ENCODE measurements at places on chromosomes 4 and X. TPM values are rescaled to one million over a fixed set of nuclear protein-coding genes. Genes with fewer than 3 reads are reported as not detected.

- H3K27ac ChIP-seq, result no peak overlapping the region
- no peaks in the 10 kb centered on the region for H3K27me3 ChIP-seq
- peaks cover 12% of the 10 kb centered on the region for H3K4me1 ChIP-seq
- no peak for DNase-seq
Measured at GRCh38 chrX:44903830-44904530, 31.0 kb downstream of the KDM6A start.

Gene CXorf51B
- not detected for total RNA-seq

Gene CMC4
- total RNA-seq, result 5.3 TPM

GRCh38 chrX:130975947-130976346 is 72.9 kb upstream of the ENOX2 start:
- DNase-seq, result peak; percentile 31
- no peaks in the 10 kb centered on the region for H3K36me3 ChIP-seq
- H3K27ac ChIP-seq, result no peak overlapping the region
- no peak overlapping the region for H3K4me3 ChIP-seq
- H3K4me1 ChIP-seq, result no peaks in the 10 kb centered on the region
- H3K27me3 ChIP-seq, result no peaks in the 10 kb centered on the region

DNA sequence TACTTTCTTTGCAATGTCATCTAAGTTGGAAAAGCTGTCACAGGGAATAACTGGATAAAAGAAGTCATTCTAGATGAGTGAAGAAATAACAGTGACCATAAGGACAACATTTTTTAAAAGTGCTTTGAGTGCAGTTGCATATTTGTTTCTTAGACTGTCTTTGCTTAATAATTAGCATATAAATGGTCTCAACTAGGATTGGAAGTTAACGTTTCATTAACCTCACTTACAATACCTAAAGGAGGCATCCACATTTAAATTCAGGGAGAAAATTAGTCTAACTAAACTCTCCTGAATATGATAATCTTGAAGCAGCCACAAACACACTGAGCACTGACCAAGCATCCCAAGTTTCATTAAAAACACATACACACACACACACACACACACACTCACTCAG is 780.7 kb downstream of the PCDH18 start:
- DNase-seq, result no peak
- H3K36me3 ChIP-seq, result no peaks in the 10 kb centered on the region
- H3K4me3 ChIP-seq, result no peak overlapping the region
- H3K27me3 ChIP-seq, result no peaks in the 10 kb centered on the region
- H3K27ac ChIP-seq, result no peak overlapping the region

GRCh38 chrX:45347877-45348276 is 147.2 kb upstream of the DIPK2B start:
- no peaks in the 10 kb centered on the region for H3K4me1 ChIP-seq
- no peaks in the 10 kb centered on the region for H3K27me3 ChIP-seq
- no peak overlapping the region for H3K4me3 ChIP-seq
- DNase-seq, result no peak
- H3K36me3 ChIP-seq, result no peaks in the 10 kb centered on the region

DNA sequence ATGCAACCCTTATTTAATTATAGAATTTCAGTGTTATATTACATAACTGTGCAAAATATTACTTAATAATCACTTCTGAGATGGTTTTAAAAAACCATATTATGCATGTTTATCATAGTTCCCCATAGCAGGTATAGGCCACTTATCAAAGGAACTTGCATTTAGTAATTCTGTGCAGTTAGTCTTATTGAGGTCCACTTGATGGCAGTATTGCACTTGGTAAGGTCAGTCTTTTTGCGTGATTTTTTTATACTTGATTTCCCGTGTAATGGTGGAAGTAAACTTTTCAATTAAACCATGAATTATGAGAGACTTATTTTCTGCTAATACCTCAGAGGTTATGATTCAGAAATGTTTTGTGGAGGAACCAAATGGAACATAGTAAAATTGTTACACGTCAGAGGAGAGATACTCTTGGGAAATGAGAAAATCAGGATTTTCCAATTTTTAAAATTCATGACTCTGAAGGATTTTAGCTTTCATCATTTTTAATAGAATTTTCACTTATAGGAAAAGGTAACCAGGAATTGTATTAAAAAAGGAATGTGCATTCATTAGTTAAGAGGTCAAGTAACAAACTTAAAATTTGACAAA is 230.0 kb downstream of the CCSER1 start:
- no peaks in the 10 kb centered on the region for H3K36me3 ChIP-seq
- no peaks in the 10 kb centered on the region for H3K4me1 ChIP-seq
- H3K27ac ChIP-seq, result no peak overlapping the region
- H3K27me3 ChIP-seq, result no peaks in the 10 kb centered on the region

Gene TLR6
- 4.8 TPM for total RNA-seq

GRCh38 chr4:85218756-85219155 is 252.3 kb upstream of the WDFY3 start:
- DNase-seq, result no peak
- H3K4me1 ChIP-seq, result no peaks in the 10 kb centered on the region
- H3K27ac ChIP-seq, result no peak overlapping the region
- H3K4me3 ChIP-seq, result no peak overlapping the region

DNA sequence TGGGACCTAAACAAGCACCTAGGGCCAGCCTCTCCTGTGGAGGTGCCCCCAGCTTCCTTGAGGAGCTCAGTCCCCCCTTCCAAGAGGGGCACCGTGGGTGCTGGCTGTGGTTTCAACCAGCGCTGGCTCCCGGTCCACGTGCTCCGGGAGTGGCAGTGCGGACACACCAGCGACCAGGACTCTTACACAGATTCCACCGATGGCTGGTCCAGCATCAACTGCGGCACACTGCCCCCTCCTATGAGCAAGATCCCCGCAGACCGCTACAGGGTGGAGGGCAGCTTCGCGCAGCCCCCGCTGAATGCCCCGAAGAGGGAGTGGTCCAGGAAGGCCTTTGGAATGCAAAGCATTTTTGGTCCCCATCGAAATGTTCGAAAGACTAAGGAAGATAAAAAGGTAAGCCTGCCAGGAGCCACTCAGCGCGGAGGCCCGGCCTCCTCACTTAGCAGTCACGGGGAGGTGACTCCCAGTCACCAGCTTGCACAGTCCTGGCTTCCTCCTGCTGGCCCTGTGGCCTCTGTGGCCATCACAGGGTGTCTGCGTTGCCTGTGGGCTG is 24.9 kb downstream of the RGS12 start:
- no peaks in the 10 kb centered on the region for H3K27me3 ChIP-seq
- no peak overlapping the region for H3K27ac ChIP-seq
- no peaks in the 10 kb centered on the region for H3K36me3 ChIP-seq

GRCh38 chrX:6930307-6930849 is 217.1 kb upstream of the STS start:
- no peaks in the 10 kb centered on the region for H3K4me1 ChIP-seq
- DNase-seq, result no peak
- H3K27ac ChIP-seq, result no peak overlapping the region
- H3K4me3 ChIP-seq, result no peak overlapping the region
- H3K27me3 ChIP-seq, result no peaks in the 10 kb centered on the region
- H3K36me3 ChIP-seq, result no peaks in the 10 kb centered on the region

- no peaks in the 10 kb centered on the region for H3K36me3 ChIP-seq
- H3K27ac ChIP-seq, result no peak overlapping the region
- DNase-seq, result no peak
- no peaks in the 10 kb centered on the region for H3K4me1 ChIP-seq
Measured at GRCh38 chrX:11064851-11065600, 46.1 kb upstream of the HCCS start.

DNA sequence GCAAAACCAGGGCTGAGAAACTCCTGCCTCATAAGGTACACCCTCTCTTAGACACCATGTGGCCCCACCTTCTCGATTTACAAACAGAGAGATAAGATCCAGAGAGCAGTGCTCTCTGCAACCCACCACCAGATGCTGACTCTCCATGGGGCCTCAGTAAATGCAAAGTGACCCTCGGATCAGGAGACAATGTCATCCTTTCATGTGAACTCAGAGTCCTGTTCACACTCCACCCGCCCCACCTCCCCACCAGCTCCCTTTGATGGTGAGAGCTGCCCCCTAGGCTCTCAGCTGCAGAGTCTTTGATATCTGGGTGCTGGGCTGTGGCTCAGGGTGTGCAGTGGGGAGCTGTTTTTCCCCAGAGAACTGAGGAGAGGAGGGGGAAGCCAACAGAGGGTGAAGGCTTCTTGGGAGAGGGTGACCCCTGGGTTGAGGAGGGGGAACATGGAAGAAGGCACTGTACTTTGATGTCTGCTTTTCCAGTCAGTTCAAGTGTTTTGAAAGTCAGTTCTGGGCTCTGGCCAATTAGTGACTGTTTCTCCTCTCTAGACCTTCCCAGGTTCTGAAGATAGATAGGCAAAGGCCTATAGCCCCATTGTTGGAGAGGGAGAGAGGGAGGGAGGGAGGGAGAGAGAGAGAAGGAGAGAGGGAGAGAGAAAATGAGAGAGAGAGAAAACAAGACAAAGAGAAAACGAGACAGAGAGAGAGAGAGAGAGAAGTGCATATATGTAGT is 88.2 kb downstream of the SCD5 start:
- no peak overlapping the region for H3K27ac ChIP-seq
- no peaks in the 10 kb centered on the region for H3K36me3 ChIP-seq
- no peak overlapping the region for H3K4me3 ChIP-seq
- DNase-seq, result no peak
- no peaks in the 10 kb centered on the region for H3K4me1 ChIP-seq

Gene RASSF6
- 1.1 TPM for total RNA-seq

DNA sequence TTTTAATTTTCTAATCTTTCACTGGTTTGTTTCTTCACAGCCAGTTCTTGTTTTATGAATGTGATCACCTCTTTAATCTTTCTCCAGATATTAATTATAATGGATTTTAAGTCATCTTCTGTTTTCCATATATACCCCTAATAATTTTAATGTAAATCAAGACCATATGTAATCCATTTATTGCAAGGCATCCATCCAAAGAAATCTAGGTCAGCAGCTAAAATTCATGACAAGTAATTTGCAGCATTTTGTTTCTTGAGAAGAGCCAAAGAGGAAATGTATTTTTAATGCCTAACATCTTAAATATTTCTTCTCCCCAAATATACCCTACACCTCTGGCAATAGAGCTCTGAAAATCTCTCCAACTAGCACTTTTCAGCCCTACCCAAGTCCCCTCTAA is 81.1 kb downstream of the SUPT20HL2 start:
- H3K4me1 ChIP-seq, result peaks cover 5% of the 10 kb centered on the region
- no peak overlapping the region for H3K27ac ChIP-seq
- no peak for DNase-seq
- H3K27me3 ChIP-seq, result no peaks in the 10 kb centered on the region

Gene APLN
- total RNA-seq, result 0.22 TPM

GRCh38 chr4:113962719-113963265 is 16.7 kb downstream of the ARSJ start:
- no peaks in the 10 kb centered on the region for H3K36me3 ChIP-seq
- no peaks in the 10 kb centered on the region for H3K27me3 ChIP-seq
- peaks cover 37% of the 10 kb centered on the region for H3K4me1 ChIP-seq
- no peak for DNase-seq
- no peak overlapping the region for H3K27ac ChIP-seq

DNA sequence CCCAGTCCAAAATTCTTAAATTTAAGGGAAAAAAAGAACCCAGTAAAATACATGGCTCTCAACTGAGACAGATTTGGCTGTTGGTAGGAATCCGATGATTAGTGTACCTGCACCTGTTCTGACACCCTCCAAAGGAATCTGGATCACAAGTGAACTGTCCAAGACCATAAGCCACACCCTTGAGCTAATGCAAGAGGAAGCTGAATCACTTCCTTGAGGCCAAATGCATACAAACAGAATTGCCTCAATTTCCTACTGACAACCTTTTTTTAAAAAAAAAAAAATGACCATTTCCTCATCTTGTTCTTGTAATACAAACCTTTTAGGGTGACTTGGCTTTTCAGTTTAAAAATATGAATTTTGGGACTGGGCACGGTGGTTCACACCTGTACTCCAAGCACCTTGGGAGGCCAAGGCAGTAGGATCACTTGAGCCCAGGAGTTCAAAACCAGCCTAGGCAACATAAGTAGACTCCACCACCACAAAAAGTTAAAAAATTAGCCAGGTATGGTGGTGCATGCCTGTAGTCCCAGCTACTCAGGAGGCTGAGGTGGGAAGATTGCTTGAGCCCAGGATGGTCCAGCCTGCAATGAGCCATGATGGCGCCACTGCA is 10.7 kb upstream of the FBXL5 start:
- no peaks in the 10 kb centered on the region for H3K27me3 ChIP-seq
- H3K36me3 ChIP-seq, result no peaks in the 10 kb centered on the region
- no peak overlapping the region for H3K4me3 ChIP-seq

DNA sequence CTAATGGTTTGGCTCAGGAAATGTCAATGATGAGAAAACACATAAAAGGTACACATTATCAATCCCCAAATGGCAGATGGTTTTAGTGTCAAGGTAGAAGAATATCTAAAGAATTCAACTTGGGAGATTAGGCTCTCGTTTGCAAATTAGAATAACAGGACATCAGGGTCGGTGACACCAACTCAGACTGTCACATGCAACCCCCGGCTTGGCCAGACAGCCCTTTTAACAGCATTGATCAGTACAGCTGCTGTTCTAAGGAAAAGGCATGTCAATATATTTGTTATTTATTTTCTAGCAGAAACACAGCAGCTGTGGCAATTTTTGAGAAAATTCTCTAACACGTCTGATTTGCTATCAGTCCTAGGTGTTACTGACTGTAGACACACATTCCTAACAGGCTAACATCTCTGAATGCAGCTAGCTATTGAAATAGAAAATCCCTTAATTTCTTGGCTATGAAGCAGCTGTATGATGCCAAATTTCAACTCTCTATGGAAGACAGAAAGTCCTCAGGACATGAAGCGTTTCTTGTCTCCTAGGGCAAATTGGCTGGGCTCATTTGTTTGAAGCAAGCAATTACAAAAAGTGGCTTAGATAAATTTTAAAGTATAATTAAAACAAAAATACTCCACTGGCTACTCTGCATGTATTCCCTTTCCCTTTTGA is 269.0 kb upstream of the CXXC4 start:
- H3K36me3 ChIP-seq, result no peaks in the 10 kb centered on the region
- H3K27me3 ChIP-seq, result no peaks in the 10 kb centered on the region
- DNase-seq, result no peak
- H3K27ac ChIP-seq, result no peak overlapping the region
- no peak overlapping the region for H3K4me3 ChIP-seq

DNA sequence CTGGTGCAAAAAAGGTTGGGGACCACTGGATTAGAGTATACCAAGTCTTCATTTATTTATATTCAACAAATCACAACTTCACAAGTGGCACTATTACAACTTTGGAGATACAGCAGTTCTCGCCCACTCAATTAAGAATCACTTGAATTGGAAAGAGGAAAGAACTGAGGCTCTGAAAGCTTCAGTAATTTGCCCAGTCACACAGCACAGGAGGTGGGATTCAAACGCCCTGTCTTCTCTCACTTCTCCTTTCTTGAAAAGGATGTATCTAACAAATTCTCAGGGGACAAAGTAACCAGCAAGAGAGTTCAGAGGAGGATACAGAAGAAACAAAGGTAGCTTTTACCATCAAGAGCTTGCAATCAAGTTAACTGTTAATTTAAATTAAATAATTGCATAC is 12.4 kb downstream of the SMIM14 start:
- H3K4me1 ChIP-seq, result peaks cover 29% of the 10 kb centered on the region
- no peaks in the 10 kb centered on the region for H3K27me3 ChIP-seq
- H3K36me3 ChIP-seq, result no peaks in the 10 kb centered on the region

GRCh38 chrX:48001260-48001659 is 2.5 kb downstream of the ZNF182 start:
- H3K4me1 ChIP-seq, result no peaks in the 10 kb centered on the region
- no peak for DNase-seq
- H3K4me3 ChIP-seq, result no peak overlapping the region
- no peak overlapping the region for H3K27ac ChIP-seq

Gene FGD1
- total RNA-seq, result 5.8 TPM

All from HCT116 (cell line).